ENCODE measurements at places on chromosomes 12 and 14. TPM values are rescaled to one million over a fixed set of nuclear protein-coding genes. Genes with fewer than 3 reads are reported as not detected.

- DNase-seq: no peak
Measured at GRCh38 chr12:19643635-19644034, 204.3 kb downstream of the AEBP2 start.

DNA sequence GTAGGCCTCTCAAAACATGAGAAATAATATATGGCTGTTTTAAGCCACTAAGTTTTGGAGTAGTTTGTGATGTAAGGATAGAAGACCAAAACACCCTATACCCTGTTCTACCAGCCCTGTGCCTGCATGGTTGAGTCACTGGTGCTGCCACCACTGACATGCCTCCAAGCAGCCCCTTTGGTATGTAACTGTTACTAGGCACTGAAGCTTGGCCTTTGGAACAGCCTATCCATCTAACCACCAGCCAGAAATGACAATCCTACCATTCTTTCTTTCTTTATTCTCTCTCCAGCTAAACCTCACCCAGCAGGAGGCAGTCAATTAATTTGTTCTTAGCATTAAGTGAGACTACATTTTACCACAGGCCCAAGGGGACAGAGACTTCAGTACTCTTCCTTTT is 240.3 kb downstream of the MSRB3 start:
- DNase-seq: no peak

GRCh38 chr14:81868172-81868571 is 334.5 kb upstream of the SEL1L start:
- DNase-seq: no peak

GRCh38 chr12:101086490-101087135 is 123.4 kb downstream of the SLC5A8 start:
- DNase-seq: no peak

GRCh38 chr12:122215771-122216170 is 10.1 kb downstream of the DIABLO start:
- no peak for DNase-seq

DNA sequence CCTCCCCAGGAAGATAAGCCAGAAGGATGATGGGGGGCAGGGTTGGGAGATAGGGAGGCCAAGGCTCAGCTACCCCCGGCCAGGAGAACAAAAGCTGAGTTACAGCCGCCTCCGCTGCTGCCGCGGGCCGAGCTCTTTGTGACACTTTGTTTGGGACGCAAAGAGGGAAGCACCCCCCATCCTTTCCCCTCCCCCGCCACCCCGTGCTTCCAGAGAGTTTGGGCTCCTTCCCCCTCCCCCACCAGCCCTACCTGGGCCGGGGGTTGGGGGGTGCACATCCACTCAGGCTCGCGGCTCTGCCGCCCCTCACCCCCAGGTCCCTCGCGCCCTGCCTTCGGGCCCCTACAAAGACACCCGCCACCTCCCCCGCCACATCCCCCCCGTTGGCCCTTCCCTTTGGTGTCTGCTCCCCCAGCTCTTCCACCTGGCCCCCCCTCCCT is 799 bp downstream of the ZNF219 start:
- DNase-seq: no peak

- DNase-seq: peak; percentile 36
Measured at GRCh38 chr12:68641138-68641537, 30.4 kb downstream of the RAP1B start.

DNA sequence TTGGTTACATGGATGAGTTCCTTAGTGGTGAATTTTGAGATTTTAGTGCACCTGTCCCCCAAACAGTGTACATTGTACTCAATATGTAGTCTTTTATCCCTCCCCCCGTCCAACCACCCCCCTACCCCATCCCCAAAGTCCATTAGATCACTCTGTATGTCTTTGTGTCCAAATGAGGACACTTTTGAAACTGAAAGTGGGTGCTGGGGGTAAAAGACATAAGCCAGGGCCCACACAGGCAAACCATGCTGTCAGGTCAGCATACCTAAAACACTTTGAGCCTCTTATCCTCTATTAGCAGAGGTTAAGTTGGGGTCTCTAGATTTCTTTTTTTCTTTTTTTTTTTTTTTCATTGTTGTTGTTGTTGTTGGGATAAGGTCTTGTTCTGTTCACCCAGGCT is 31.3 kb upstream of the KICS2 start:
- no peak for DNase-seq

GRCh38 chr12:55938826-55939501 is 8.0 kb downstream of the DGKA start:
- no peak for DNase-seq

DNA sequence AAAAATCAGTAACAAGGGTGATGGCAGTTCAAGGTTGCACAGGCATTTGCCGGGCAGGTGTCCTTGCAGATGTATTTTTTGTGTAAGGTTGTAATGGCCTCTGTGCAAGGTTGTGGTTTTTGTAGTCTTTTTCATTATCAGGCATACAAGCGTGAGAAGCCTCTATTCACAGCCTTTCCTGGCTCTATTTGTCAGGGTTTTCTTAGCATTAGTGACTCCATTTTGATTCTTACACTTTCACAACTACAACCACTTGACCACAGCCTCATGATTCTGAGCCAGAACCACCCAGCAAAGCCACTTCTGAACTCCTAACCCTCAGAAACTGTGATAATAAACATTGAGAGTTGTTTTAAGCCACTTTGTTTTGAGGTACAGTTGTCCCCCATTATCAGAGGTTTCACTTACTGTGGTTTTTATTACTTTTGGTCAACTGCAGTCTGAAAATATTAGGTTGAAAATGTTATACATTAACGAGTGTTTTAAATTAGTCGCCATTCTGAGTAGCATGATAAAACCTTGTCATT is 27.5 kb upstream of the CHGA start:
- no peak for DNase-seq

- DNase-seq: no peak
Measured at GRCh38 chr12:70920251-70920851, at the start of gene PTPRR. TSS of gene PTPRR (minus strand) at chr12:70920738. CDS start at chr12:70920390, 348 bp downstream.

- DNase-seq: no peak
Measured at GRCh38 chr12:80504389-80505163, 60.5 kb downstream of the PTPRQ start.

GRCh38 chr14:65879248-65880009 is 466.9 kb downstream of the FUT8 start:
- DNase-seq: no peak

DNA sequence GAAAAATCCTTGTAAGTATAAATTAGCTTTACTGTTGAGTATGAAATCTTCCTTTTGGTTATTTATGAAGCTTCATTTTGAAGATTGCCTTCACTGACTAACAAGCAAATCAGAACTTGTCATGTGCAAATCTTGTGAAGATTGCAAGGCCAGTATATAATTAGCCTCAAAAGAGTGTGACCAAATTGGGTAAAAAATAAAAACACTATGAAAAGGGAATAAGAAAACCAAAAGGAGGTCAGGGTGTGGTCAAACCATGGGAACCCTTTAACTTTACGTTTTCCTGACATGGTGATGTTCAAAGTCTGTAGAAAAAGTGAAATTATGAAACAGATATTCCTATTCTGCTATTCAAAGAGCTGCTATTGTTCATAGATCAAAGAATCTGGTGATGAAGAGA is 230.3 kb downstream of the BCAT1 start:
- no peak for DNase-seq

Gene KLRD1
- 70.1 TPM for total RNA-seq

Gene ADAM20
- total RNA-seq: 0.29 TPM

Gene RHOJ
- not detected for total RNA-seq

Gene FGF6
- total RNA-seq: not detected

Gene HELB
- 14.2 TPM for total RNA-seq

Gene BMAL2
- total RNA-seq: 22.4 TPM
